ENCODE measurements at places on chromosomes 2 and 18. TPM values are rescaled to one million over a fixed set of nuclear protein-coding genes. Genes with fewer than 3 reads are reported as not detected.

Gene WDR75
- 69.7 TPM for total RNA-seq

Gene SLC25A52
- total RNA-seq: not detected

Gene ALK
- not detected for total RNA-seq

Gene IL36A
- total RNA-seq: not detected

Gene MYOM1
- 0.41 TPM for total RNA-seq

Gene CSRNP3
- total RNA-seq: not detected

DNA sequence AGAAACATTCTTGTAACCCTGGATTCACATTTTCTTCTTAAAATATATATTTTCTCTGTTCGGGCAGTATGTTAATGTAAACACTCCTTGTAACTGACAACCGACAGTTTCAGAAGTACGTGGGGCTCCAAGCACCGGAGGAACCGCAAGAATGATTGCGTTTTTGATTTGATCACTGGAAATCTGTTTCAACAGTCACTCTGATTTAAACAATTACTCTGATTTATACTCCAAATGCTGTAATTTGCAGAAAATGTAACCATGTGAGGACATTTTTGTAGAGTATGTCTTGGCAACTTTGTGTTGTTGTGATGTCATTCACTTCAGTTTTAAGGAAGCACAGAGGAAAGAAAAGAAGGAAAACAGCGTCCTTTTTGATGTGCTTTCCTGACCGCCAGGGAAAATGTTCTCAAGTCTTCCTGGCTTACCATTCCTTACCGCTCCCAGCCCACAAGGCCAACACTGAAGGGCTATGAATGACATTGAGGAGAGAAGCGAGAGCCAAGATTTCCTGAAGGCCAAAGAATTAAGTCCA is 77.7 kb downstream of the APOB start:
- no peak overlapping the region for H3K4me3 ChIP-seq
- H3K4me1 ChIP-seq: no peaks in the 10 kb centered on the region
- H3K27me3 ChIP-seq: peaks cover 16% of the 10 kb centered on the region
- no peak for DNase-seq

GRCh38 chr2:195532628-195533271 is 124.3 kb upstream of the SLC39A10 start:
- H3K27ac ChIP-seq: peak overlapping the region; percentile 98
- no peaks in the 10 kb centered on the region for H3K27me3 ChIP-seq
- peaks cover 13% of the 10 kb centered on the region for H3K36me3 ChIP-seq
- H3K4me1 ChIP-seq: peaks cover 66% of the 10 kb centered on the region
- H3K4me3 ChIP-seq: peak overlapping the region; percentile 75

GRCh38 chr2:37164757-37165156 is 8.0 kb upstream of the EIF2AK2 start:
- no peak for DNase-seq
- no peak overlapping the region for H3K27ac ChIP-seq
- no peaks in the 10 kb centered on the region for H3K4me1 ChIP-seq
- H3K36me3 ChIP-seq: peaks cover 5% of the 10 kb centered on the region

GRCh38 chr2:227376656-227377396 is 2.3 kb downstream of the TM4SF20 start:
- no peak overlapping the region for H3K27ac ChIP-seq
- peaks cover 12% of the 10 kb centered on the region for H3K4me1 ChIP-seq
- DNase-seq: no peak
- no peaks in the 10 kb centered on the region for H3K27me3 ChIP-seq
- H3K4me3 ChIP-seq: no peak overlapping the region

DNA sequence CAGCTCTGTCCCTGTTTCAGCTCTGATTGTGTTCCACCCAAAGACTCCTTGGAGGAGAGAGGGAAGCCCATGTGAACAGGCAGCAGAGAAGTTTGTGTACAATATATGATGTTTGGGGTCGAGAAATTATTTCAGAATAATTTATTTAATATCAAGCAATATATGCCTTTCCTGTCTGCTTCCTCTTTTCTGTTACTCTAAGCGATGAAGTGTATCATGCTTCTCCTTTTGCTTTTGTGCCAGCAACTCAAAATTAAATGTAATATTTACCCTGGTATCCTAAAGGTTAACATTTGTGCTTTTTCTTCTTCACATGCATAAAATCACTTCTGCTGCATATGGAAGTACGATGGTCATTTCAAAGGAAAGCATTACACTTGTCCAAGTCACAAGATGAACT is 2.4 kb upstream of the NTSR2 start:
- peaks cover 53% of the 10 kb centered on the region for H3K27me3 ChIP-seq
- no peaks in the 10 kb centered on the region for H3K36me3 ChIP-seq
- H3K27ac ChIP-seq: no peak overlapping the region
- H3K4me1 ChIP-seq: peaks cover 3% of the 10 kb centered on the region
- no peak for DNase-seq
- H3K4me3 ChIP-seq: no peak overlapping the region

- no peak for DNase-seq
- no peak overlapping the region for H3K4me3 ChIP-seq
- no peaks in the 10 kb centered on the region for H3K36me3 ChIP-seq
- no peaks in the 10 kb centered on the region for H3K4me1 ChIP-seq
These were observed 380.3 kb downstream of the NYAP2 start for GRCh38 chr2:225779829-225780228.

- H3K4me1 ChIP-seq: no peaks in the 10 kb centered on the region
- peaks cover 12% of the 10 kb centered on the region for H3K27me3 ChIP-seq
- no peak overlapping the region for H3K4me3 ChIP-seq
- DNase-seq: no peak
- no peaks in the 10 kb centered on the region for H3K36me3 ChIP-seq
- no peak overlapping the region for H3K27ac ChIP-seq
These were observed 141.3 kb downstream of the L3MBTL4 start for GRCh38 chr18:6273423-6273822.

- no peak for DNase-seq
- H3K4me3 ChIP-seq: no peak overlapping the region
- no peaks in the 10 kb centered on the region for H3K27me3 ChIP-seq
These were observed 150.4 kb downstream of the ZFP36L2 start for GRCh38 chr2:43075811-43076585.

DNA sequence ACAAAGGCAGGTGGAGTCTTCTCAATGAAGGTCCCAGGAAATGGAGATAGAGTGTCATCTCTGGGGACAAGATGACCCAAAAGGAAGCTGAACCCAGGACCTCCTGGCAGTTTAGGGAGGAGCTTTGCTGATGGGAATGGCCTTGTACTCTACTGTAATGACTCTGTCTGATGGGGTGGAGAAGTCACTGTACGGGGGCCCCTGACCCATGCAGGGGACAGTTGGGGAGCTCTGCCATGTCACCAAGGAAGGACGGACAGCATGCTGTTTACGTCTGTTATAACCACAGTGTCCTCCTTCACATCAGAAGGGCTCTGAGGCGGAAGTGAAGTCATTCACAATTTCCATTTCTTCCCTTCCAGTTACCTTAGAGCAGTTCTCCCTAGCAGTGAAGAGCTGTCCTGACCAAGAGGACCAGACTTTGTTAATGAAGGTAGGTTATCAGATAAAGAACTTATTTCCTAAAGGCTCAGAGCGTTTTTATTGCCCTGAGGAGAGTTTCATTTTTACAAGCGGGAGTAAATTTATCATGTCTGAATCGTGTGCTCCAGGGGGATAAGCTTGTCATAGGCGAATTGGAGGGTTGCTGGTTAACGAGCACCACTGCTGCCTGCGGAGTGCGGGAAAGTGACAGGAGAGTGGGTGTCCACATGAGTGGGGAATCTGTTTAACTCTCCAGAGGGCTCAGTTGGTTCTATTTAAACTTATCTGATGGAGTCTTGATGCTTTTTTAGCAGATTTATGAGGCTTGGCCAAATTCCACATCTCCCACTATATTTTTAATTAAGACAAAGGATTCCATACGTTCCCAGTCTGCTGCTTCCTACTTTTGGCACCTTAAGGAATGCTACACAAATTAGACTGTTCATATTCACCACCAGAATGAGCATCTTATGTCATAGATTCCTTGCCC is 71.6 kb upstream of the BCL2L11 start:
- no peaks in the 10 kb centered on the region for H3K36me3 ChIP-seq
- H3K27ac ChIP-seq: no peak overlapping the region
- DNase-seq: no peak
- peaks cover 43% of the 10 kb centered on the region for H3K27me3 ChIP-seq
- H3K4me1 ChIP-seq: peaks cover 26% of the 10 kb centered on the region

GRCh38 chr18:6571239-6571602 is 156.5 kb upstream of the L3MBTL4 start:
- no peak for DNase-seq
- no peaks in the 10 kb centered on the region for H3K27me3 ChIP-seq
- no peak overlapping the region for H3K4me3 ChIP-seq

Measured in activated naive CD4-positive, alpha-beta T cell treated with anti-CD3 and anti-CD28 coated beads for 36 hours (primary cell).